Tibial artery (tissue), 4 donors: ENCODE measurements at places on chromosomes 7 and 10.

GRCh38 chr7:37054624-37055241 is 330.4 kb upstream of the AOAH start:
- no peak for DNase-seq

DNA sequence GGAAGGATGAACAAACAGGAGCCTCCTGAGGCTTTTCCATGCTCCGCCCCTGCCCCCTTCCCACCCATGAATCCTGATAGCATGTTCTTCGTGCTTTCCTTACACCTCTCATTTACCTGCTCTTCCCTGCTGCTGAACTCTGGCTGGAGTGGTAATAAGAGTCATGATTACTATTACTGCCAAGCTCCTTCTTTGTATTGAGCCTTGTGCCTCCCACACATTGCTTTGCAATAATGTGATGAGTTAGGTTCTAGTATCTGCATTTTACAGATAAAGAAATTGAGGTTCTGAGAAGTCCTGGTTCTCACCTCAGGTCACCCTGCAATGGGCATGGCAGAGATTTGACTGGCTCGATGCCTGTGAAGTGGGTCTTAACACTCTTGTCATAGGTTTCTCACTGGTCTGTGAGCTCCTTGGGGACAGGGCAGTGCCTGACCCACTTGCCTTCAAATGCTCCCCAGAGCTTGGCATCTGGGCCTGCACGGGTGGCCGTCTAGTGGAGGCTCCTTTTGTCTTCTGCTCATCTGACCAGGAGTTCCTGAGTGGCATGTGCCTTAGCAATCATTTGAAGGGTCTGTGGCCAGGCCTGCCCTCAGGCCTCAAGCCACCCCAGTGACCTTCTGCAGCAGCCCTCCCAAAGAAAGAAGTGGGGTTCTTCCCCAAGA is 309.2 kb upstream of the ZMIZ1 start:
- DNase-seq: no peak

- DNase-seq: no peak
Measured at GRCh38 chr10:58968389-58968755, 208.1 kb upstream of the PHYHIPL start.

GRCh38 chr7:106788637-106789036 is 76.4 kb upstream of the PIK3CG start:
- no peak for DNase-seq

DNA sequence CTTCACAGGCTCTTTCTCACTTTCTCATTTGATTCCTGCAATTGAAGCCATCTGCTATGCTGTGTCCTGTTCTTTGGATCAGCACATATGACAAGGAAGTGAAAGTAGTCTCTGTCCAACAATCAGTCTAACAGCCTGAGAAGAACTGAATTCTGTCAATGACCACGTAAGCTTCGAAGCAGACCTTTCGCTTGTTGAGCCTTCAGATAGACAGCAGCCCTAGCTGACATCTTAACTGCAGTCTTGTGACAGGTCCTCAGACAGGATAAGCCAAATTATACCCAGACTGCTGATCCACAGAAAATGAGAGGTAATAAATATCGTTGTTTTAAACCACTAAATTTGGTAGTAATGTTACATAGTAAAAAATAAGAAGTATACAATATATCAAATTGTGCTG is 691.0 kb upstream of the LRRTM3 start:
- DNase-seq: no peak

- no peak for DNase-seq
Measured at GRCh38 chr10:53166325-53166724, 393.7 kb upstream of the MBL2 start.

- DNase-seq: no peak
Measured at GRCh38 chr7:122166275-122166674, 22.2 kb upstream of the AASS start.

DNA sequence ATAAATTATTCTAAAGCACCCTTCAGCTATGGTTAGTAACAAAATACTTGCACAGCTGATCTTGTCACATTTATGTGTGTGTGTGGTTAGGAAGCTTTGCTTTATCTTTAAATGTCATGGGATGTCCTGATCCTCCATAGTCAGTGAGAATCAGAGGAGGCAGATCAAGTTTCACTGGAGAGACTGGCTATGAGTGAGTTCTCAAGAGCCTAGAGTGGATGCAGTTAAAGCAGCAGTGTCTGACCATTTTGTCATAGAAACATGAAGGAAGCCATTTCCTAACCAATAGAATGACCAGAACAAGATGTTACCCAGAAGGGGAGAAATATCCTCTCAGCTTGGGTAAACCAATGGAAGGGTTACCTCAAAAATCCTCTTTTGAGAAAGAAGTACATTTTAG is 207.2 kb upstream of the DKK1 start:
- no peak for DNase-seq

DNA sequence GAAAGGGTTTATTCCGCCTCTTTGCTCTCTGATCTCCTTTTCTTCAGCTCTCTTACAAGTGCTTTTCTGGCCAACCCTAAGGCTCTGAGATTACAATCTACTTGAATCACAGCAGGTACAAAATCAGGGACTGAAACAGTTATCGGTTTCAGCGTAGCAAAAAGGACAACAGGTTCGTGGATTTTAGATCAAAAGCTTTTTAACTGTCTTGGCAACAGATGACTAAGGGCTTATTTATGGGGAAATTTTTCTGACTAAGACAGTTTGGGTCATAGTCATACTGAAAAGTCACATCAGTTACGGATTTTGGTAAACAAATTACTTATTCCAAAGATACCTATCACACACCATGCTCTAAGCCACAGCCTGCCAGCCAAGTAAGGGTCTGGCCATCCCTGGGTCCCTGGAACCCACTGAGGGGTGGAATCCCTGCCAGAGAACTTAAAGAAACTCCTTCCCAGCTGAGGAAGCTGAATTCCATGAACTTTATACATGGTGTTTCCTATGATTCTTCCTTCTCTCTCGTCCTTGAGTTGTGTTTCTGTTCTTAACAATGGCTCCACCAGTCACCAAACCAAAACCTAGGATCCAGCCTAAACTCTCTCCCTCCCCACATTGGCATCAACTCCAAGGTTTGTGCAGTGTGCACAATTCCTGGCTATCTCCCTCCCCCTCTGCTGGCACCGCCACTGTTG is 169.3 kb downstream of the FAM107B start:
- DNase-seq: no peak

GRCh38 chr10:13987446-13987845 is 343.3 kb downstream of the FRMD4A start:
- DNase-seq: no peak

GRCh38 chr7:99357701-99358490 is 16.6 kb upstream of the ARPC1B start:
- no peak for DNase-seq

- DNase-seq: peak; percentile 87
Measured at GRCh38 chr10:89207181-89207800, at the start of gene CH25H. CH25H (minus strand) TSS chr10:89207317; CDS start chr10:89207292, 25 bp downstream.

GRCh38 chr10:121921238-121921931 is 6.4 kb downstream of the ATE1 start:
- no peak for DNase-seq

GRCh38 chr7:20459419-20459818 is 128.7 kb downstream of the ITGB8 start:
- DNase-seq: no peak

- no peak for DNase-seq
Measured at GRCh38 chr7:28744951-28745350, 213.2 kb downstream of the TRIL start.

- no peak for DNase-seq
Measured at GRCh38 chr7:98733036-98733435, 116.0 kb downstream of the NPTX2 start.

DNA sequence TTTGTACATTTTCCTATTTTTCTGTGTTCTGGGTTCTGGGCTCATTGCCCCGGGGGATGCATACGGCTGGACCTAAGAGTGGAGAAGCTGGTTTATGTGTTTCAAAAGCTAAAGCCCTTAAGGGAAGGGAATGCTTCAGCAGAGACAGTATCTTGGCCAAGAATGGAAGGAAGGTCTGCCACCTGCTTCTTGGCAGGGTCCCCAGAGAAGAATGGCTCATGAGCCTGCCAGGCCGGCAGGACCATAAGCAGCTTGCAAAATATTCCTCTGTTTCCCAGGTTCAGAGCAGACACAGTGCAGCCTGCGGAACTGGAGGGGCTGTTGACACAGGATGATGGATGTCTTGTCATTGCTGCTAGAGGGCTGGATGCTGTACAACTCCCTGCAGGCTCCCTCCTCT is 7.8 kb upstream of the ABHD11 start:
- no peak for DNase-seq

DNA sequence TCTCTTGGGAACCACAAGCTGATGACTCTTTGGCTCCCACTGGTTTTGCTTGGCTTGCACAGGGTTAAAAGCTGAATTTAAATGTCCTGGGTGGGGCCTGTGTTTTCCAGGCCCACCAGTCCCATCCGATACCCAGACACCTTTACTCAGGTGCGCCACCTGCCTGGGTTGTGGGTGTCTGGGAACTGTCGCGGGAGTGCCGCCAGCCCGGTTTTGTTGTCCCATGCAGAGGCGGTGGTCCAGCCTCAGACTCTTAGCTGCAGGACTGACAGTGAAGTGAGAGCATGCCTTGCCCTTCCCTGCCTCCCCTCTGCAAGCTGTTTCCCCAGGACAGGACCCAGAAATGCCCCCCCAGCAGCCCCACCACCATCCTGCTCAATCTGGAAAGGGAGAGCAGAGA is 255.6 kb upstream of the ZNF32 start:
- DNase-seq: no peak

- no peak for DNase-seq
Measured at GRCh38 chr7:111238886-111239285, 148.0 kb downstream of the LRRN3 start.

GRCh38 chr7:88291398-88292173 is 15.1 kb downstream of the STEAP4 start:
- DNase-seq: no peak

DNA sequence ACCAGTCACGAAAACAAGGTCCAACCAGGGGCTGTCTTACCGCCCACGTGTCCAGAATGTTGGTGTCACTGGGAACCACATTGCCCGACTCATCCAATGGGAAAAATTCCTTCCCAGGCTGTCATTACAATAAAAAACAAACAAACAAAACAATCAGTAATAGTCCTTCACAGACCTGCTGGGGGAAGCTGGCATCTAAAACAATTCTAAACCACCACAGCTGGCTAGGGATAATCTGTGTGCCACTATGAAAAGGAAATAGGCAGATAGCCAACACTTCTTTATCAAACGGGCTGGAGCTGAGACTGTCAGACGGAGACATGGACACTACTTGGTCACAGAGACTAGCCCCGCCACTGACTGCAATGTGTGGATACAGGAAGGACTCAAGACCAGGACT is 9.2 kb downstream of the AKR1B1 start:
- no peak for DNase-seq

- no peak for DNase-seq
Measured at GRCh38 chr7:42350801-42351200, 113.8 kb upstream of the GLI3 start.
